ENCODE measurements at places on chromosomes 6 and 20.
A peak's percentile ranks its signal among the peaks of the same experiment; 100 is the strongest.

DNA sequence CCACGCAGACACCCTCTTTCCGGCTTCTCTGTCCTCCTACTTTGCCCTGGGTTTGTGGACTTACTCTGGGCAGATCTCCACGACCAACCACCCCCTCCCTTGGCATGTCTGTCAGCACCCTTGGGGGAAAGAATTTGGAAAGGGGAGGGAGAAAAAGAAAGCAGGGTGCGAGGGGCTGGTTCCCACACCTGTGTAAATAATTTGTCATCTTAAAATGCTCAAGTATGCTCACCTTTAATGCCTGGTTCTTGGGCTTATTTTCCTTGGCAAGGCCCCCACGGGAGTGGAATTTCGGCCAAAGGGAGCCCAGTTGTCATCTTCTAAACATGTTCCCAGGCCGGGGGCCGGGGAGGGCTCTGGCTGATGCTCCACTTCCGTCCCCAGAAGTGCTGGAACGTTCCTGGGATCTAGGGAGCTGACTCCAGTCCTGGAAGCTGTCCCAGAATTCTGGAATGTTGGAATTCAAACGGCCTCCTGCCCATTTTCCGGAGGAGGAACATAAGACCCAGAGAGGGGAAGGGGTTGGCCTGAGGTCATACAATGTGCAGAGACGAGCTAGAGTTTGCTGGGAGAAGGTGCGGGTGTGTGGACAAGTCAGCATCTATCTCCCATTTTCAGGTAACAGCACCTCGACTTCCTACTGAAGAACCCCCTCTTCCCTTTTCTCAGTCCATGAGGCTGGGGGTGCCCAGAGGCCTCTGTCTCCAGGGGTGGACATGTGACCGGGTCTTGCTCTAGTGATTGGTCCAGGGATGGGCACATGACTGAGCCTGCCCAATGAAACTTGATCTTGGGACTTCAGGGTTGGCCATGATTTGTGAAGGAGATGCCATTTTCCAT is 122.3 kb downstream of the CEBPB start:
- DNase-seq: no peak

DNA sequence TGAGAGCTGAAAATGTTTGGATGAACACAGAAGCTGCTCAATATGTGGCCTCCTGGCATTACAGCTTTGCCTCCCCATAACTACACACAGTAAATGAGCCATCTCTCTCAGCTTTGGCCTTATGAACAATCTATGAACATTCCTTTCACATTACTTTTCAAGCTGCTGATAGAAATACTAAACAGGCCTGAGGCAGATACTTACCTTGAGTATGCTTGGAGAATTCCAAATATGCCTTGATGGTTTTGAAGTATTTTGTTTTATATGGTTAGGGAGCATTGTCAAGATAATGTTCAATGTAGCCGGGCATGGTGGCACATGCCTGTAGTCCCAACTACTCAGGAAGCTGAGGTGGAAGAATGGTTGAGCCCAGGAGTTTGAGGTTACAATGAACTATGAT is 104.5 kb downstream of the CD24 start:
- DNase-seq: no peak

DNA sequence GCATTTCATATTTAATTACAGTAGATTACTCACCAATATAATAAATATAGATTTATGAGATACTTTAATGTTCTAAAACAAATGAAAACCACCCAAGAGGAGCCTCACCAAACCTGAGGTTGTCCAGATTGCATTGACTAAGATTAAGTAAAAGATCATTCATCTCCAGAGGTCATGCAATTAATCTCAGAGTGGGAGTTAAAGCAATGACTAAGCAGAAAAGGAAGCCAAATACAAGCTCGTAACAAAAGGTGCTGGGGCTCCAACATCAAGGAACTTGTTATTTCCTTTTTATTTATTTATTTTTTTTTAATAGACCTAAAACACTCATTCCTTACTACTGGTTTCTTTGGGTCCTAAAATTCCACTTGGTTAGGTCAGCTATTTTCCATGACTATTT is 57.7 kb downstream of the RSPO3 start:
- DNase-seq: no peak

GRCh38 chr6:36399970-36400369 is 12.5 kb upstream of the ETV7 start:
- no peak for DNase-seq

- DNase-seq: no peak
Measured at GRCh38 chr6:82785206-82785605, 280.4 kb downstream of the UBE3D start.

DNA sequence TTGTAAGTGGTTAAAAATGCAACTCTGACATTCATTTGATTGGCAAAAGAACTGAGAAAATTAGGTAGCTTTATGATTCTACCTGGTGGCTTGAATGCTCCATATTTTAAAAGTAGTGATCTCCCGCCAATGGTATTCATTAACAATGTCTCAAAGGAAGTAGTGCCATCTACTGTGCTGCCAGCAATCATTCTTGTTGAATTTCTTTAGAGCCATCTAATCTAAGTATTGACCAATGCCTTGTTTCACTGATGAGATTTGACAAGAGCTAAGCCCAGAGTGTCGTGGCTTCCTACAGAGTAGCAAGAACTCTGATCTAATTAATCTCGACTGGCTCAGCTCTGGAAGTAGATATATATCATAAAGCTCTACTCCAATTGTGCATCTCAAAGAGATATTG is 696.7 kb downstream of the C6orf118 start:
- DNase-seq: no peak

- no peak for DNase-seq
Measured at GRCh38 chr20:845941-846893, 12.7 kb downstream of the FAM110A start.

DNA sequence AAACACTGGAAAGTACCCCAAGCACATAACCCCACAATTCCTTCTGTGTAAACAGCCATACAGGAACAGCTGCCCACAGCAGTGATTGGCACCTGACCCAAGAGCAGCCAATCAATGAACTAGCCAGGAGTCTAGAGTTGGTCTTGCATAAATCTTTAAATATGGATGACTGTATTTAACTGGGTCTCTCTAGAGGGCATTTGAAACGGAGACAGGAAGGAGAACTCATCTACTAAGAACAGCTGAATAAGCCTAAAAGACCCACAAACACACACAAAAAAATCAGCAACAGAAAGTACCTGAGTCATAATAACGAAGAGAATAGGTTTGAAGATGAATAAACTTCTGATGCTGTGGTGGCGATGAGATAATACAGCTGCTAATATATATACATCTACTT is 49.0 kb upstream of the ASF1A start:
- DNase-seq: no peak

DNA sequence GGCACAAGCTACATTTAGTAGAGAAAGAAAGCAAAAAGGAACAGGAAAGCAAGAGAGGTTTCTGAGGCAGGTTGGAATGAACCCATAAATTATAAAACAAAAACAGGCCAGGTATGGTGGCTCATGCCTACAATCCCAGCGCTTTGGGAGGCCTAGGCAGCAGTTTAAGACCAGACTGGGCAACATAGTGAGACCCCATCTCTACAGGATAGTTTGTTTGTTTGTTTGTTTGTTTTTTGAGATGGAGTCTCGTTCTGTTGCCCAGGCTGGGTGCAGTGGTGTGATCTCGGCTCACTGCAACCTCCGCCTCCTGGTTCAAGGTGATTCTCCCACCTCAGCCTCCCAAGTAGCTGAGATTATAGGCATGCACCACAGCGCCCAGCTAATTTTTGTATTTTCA is 49.0 kb downstream of the AFG1L start:
- no peak for DNase-seq

DNA sequence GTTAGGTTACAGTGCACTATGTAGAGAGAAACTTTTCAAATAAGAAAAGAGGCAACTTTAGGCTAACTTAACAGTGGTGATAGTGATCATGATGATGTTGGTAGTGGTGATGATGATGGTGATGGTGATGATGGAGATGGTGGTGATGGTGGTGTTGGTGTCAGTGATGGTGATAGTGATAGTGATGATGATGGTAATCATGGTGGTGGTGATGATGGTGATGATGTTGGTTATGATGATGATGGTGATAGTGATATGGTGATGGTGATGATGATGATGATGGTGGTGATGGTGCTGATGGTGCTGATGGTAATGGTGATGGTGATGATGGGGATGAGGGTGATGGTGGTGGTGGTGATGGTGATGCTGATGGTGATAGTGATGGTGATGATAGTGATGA is 107.4 kb downstream of the DLL1 start:
- no peak for DNase-seq

GRCh38 chr6:14501240-14501639 is 383.7 kb downstream of the CD83 start:
- DNase-seq: no peak

GRCh38 chr6:14660806-14661579 is 543.4 kb downstream of the CD83 start:
- DNase-seq: peak; percentile 28

GRCh38 chr6:49541210-49541724 is 9.2 kb upstream of the C6orf141 start:
- DNase-seq: no peak

GRCh38 chr6:129607581-129608186 is 102.3 kb downstream of the ARHGAP18 start:
- DNase-seq: no peak

DNA sequence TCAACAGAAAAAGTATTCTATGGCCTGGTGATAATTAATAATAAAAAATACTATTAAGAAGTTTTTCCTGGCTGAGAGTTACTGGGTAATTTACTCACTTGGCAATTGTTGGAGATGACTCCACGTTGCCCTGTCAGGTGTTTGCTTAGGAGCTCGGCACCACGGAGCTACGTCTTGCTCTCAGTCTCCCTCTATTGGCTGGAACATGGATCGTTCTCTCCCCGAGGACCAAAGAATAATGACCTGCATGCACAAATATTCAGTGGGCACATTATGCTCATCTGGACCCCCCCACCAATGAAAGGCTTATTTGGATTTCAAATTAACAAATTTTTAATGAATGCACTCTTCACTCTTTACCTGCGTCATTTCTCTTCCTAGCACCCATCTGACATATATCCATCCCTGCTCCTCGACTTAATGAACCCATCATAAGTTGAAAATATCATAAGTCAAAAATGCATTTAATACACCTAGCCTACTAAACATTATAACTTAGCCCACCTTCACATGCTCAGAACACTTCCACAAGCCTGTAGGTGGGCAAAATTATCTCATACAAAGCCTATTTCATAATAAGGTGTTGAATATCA is 71.0 kb upstream of the CD83 start:
- peak; percentile 14 for DNase-seq

DNA sequence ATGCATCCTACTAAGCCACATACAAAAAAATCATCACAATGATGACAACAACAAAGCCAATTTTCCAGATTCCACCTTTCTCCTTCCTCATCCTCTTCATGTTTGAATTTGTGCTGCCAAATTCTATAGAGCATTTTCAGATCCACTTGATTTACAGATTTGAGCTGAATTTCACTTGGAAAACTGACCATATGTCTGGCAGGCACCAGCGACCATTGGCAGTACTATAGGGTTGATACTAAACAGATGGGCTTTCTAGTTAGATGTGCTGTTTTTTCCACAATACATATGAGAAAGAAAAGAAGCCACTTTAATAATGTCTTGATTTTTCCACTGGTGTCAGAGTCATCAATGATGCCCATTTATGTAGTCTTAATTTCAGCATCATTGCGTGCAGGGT is 127.0 kb downstream of the PHACTR3 start:
- no peak for DNase-seq

DNA sequence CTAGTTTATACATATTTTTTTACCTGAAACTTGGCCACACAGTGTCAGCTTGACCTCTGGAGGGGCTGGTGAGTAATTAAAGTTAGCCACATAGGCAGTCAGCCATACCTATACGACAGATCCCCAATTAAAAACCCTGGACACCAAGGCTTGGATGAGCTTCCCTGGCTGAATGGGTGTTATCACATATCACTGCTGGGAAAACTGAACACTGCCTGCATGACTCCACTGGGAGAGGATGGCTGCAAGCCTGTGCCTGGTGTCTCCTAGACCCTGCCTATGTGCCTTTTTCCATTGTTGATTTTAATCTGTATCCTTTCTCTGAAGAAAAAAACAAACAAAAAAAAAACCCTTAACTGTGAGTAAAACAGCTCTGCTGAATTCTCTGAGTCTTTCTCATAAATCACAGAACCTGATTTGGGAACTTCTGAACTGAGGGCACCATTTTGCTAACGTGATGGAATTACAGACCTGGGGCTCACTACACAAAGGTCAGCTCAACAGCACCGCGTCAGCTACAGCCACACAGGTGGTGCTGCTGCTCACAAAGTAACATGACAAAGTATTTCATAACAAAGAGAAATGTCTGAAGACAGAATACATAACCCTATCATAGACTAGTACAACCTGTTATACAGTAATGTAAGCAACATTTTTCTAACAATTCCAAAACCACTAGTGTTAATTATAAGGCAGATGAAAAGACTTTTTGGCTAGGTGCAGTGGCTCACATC is 97.0 kb downstream of the SLC23A2 start:
- no peak for DNase-seq

DNA sequence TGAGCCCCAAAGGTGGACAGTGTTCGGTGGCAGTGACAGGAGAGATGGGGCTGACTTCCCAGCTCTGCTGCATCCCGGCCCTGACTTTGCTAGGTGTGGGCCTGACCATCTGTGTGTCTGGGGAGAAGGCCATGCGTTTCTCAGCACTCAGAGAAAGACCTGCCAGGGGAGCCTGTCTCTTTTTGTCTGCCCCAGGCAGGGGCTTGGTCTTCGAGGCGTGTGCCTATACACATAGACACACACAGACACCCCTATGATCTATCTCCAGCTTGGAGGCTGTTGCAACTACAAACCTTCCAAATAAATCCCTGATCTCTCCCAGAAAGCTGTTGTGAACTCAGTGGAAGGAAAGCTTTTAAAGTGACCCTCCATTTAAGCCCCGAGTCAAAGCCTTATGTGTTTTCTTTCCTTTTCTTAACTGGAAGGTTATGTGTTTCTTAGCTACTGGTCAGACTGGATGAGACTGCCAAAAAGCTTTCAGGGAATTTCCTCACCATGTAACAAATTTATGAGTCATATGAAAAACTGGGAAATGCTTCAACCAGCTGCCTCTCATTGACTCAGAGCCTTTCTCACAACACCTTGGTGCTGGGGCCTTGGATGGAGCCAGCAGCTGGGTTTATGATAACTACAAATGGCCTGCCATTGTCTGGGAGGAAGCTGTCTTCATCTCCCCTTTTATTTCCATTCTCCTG is 102.6 kb downstream of the CDC5L start:
- DNase-seq: no peak

DNA sequence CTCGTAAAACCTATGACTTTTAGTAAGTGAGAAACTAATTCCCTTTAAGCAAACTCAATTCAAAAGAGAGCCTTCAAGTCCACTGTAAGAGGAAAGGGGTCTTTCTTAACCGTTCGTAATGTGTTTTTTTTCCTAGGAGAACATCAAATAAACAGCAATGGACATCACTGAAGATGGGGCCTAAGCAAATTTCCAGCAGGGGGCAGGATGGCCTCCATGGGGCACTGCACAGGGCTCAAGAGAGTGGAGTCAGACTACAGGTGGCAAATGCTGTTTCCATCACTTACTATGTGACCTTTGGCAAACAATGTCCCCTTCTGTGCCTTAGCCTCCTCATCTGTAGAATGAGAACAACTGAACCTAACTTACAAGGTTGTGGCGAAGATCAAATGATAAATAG is 88.7 kb downstream of the ARHGAP18 start:
- DNase-seq: no peak
